ENCODE measurements at places on chromosomes 11 and 22. TPM values are rescaled to one million over a fixed set of nuclear protein-coding genes. Genes with fewer than 3 reads are reported as not detected.

The TRPM5 gene
- total RNA-seq: not detected

The DUSP8 gene
- 0.39 TPM for total RNA-seq

The MALAT1 gene
- 22,250 TPM for total RNA-seq

The CCT8L2 gene
- total RNA-seq: not detected

The CCDC73 gene
- not detected for total RNA-seq

The TTC28 gene
- 56.3 TPM for total RNA-seq

The TMEM191C gene
- 0.32 TPM for total RNA-seq

The PNPLA3 gene
- total RNA-seq: 8.2 TPM

The CCDC81 gene
- 1.1 TPM for total RNA-seq

Measured in articular chondrocyte of knee joint (primary cell).